BE2C (cell line): ENCODE measurements at places on chromosomes 2 and 18.

GRCh38 chr18:28161608-28162599, 15.0 kb downstream of the CDH2 start:
- DNase-seq = no peak

DNA sequence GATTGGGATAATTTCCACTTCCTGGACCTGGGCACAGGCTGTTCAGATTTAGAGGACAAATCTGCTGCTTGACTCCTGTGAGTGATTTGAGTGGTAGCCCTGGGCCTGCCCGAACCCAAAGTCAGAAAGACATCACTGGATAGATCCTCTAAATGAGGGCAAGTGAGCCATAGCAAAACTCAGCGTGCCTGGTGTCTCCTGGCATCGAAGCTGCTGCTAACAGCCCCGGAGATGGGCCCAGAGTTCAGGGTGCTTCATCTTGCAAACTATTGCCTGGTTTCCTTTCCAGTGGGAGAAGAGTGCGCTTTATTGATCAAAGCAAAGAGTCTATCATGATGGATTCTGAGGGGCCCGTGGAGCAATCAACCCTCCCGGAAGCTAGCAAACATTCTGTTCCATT, 153.1 kb upstream of the KLHL29 start:
- DNase-seq = no peak

DNA sequence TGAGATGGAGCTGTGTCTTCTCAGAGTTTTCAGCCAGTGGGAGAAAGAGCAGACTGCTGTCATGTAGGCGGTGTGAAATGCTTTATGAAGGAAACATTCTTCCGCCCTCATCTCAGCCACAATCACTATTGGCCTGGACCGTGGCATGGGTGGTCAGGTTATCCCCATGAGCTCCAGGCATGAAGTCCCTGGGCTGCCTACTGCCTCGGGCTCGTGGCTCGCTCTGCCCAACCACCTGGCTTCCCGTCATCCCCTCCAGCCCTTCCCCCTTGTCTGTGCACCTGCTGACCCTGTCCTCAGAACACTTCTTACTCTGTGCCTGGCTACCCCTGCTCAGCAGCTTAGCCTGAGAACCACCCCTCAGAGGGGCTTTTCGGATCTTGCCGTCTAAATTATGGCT, 15.5 kb downstream of the COLEC11 start:
- no peak for DNase-seq

GRCh38 chr2:144567745-144568144, 47.8 kb upstream of the ZEB2 start:
- DNase-seq = no peak

DNA sequence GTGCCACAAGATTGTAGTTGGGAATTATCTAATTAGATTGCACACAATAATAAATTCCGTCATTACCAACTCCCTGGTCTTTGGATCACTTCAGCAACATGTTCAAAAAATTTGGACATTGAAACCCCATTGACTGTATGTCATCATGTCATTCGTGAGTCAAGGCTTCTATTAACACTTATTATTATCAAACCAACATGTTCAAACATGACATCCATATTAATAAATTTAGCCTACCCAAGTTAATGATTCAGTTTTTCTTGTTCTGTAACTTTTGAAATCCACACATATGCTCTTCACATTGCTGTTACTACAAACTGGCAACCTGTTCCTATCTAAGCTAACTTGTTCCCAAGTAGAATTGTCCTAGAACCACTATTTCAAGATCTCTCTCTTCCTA, 1142.7 kb upstream of the SLC39A10 start:
- DNase-seq = no peak

DNA sequence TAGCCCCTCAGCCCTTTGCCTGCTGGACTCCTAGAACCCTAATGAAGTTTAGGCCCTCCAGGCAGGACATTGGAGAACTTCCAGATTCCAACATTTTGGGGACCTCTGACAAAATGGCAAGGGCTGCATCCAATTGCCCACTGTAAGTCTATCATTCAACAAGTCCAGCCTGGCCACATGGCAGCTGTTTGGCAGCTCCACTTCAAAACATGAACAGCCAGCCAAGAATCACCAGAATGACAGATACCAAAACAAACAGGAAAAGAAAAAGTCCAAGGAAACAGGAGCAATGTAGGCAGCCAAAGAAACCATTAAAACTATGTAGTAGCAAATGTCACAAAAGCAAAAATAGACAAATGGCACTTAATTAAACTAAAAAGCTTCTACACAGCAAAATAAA, 25.5 kb downstream of the SLC4A5 start:
- DNase-seq = no peak

DNA sequence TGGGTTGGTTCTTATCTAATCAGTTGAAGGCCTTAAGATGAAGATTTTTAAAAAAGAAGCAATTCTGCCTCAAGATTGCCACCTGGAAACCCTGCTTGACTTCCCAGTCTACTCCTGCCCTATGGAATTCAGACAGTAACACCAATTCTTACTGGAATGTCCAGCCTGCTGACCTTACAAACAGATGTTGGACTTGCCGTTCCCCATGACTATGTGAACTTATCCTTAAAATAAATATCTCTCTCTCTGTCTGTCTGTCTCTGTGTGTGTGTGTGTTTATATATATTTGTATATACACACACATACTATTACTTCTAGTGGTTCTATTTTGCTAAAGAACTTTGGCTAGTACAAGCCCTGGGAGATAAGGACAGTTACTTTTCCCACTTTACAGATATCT, 675.3 kb downstream of the SLC4A3 start:
- DNase-seq = no peak

- no peak for DNase-seq
Measured at GRCh38 chr2:102025583-102026267, 34.0 kb downstream of the IL1R2 start.

DNA sequence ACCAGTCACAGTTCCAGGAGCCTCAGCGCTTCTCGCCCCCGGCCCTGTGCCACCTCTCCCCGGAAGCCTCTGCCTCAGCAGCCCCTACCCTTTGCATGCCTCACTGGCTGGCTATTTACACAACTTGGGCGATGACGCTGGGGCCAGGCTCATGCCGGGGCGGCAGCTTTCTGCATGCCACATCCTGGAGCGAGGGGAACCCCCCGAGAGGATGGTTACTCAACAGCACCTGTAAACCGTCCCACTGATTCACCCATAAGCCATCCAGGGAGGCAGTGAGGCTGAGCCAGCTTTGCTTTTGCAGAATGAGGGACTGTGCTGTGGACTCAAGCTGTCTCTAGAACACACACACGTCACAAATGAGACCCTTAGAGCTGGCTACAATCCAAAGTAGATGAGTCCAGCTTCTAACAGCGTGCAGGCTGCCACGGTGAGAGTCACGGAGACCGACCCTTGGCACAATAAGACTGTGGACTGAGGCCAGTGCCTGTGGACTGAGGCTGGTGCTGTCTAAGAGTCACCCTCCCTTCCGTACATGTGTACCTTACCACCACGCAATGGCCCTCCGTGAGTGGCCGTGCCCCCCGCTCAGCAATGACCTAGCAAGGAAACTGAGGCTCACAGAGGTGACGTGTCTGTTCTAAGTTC, 45.6 kb upstream of the ODC1 start:
- no peak for DNase-seq

- DNase-seq = no peak
Measured at GRCh38 chr2:190666895-190667294, 18.0 kb downstream of the NAB1 start.

GRCh38 chr18:62912885-62913284, 197.5 kb downstream of the PHLPP1 start:
- DNase-seq = no peak

- DNase-seq = no peak
Measured at GRCh38 chr2:26696351-26696816, 3.9 kb downstream of the KCNK3 start.

- peak; percentile 83 for DNase-seq
Measured at GRCh38 chr2:237978058-237978712, 11.4 kb downstream of the UBE2F start.

DNA sequence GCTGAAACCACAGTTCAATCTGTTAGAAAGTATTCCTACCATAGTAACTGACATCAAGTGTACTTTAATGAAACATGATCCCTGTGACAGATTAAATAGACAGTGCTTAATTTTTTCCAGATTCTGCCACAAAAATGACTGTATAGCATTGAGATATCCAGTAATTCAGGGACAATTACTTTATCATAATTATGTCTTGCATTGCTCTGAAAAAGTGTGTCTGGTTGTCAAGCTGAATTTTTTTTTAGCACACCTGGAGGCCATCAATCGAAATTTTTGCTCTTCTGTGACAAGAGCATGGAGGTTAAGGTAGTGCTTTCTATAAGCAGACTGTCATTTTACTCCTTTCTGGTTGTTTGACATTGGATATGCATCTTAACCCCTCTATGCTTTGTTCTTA, 1083.8 kb upstream of the NRXN1 start:
- peak; percentile 31 for DNase-seq

GRCh38 chr2:162368494-162368893, 24.6 kb downstream of the GCA start:
- no peak for DNase-seq

GRCh38 chr2:168030862-168031624, 216.4 kb downstream of the STK39 start:
- no peak for DNase-seq

GRCh38 chr2:224357098-224357901, 44.6 kb downstream of the FAM124B start:
- DNase-seq = peak; percentile 51

- no peak for DNase-seq
Measured at GRCh38 chr2:73031725-73032701, 39.5 kb downstream of the SFXN5 start.

GRCh38 chr2:177550264-177551200, 158.0 kb downstream of the AGPS start:
- DNase-seq = no peak

DNA sequence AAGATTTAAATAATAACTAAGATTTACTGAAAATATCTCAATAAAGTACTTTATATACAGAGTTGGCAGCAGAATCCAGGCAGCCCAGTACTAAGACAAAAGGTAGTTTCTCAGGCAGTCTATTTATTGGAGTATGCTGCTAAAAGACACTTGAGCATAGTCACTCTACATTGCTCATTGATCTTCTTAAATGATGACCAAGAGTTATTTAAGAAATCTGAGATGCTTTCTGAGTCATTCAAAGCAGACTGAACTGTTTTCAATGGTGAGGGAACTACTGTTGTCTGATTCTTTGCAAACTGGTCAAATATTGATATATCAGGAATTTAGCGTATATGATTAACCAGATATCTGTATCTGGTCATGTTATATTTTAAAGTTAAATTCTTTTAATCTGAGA, 133.6 kb downstream of the PHLPP1 start:
- no peak for DNase-seq

GRCh38 chr2:33116799-33117198, 170.0 kb downstream of the LTBP1 start:
- DNase-seq = no peak

- DNase-seq = no peak
Measured at GRCh38 chr18:9101730-9102507, 580 bp upstream of the NDUFV2 start.

DNA sequence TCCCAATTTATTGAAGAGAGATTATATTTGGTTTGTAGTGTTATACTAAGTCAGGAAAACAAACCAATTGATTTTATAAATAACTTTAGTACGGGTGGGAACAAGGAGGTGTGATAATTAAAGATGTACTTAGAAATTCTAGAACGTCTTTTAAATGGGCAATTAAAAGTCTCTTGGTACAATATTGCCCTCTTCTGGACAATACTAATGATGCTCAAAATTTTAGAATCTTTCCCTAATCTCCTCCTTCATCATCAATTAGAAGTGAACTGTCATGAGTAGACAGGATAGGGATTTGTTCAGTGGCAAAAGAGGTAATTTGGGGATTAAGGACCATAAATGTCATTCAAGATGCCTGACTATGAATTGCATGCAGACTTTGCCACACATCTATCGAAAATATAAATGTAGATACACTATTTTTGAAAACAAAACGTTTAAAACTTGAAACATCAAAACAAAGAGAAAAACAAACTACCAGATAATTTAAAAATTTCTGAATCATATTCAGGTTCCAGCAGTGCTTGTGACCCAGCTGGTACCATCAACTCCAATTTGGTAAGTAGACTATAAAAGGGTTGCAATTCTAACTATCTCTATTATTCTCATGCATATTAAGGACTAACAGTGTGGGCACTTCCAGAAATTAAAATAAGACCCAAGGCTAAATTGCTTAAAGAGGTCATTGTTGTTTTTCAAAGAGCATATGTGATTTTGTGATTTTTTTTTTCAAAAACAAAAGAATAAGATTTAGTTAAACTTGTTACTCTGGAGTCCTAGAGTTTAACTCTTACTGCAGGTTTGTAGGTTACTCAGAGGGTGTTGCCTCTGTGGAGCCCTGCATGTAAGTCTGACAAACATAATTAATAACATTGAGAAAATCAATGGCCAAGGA, 123.5 kb downstream of the LAMA3 start:
- no peak for DNase-seq

DNA sequence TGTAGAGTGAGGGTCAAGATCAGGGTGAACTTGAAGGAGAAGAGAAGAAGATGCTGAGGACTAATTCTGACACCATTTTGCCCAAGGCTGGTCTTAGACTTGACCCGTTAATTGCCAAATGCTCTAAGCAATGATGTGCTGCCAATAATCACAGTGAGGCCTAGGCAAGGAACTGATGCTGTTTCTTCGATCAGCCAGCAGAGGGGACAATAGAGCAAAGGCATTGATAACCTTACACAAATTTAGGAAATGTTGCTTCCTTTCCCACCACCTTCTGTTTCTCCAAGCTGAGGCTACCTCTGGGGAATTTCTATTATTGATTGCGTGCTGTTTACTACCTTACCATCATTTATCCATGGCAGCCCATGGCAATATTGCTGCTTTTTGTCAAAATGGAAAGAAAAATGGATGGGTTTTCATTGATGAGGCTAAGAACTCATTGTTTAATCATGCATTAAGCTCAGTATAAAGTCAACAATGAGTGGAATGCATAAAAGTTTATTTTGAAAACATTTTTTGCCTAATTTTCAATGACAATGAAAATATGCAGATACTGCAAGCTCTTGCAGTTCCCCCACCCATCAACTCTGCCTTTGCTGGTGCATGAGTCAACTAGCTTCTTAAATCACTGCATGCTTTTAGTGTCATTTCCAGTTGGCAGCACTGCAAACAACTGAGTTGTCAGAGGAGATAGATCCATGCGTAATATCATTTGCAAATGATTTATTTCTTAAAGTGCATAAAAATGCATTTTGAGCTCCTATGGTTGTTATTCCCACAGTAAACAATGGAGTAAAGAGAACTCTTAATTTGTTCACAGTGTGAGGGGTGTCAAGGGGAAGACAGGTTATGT, 116.4 kb upstream of the NYAP2 start:
- peak; percentile 35 for DNase-seq

- DNase-seq = no peak
Measured at GRCh38 chr2:15539999-15540398, 21.1 kb downstream of the NBAS start.

DNA sequence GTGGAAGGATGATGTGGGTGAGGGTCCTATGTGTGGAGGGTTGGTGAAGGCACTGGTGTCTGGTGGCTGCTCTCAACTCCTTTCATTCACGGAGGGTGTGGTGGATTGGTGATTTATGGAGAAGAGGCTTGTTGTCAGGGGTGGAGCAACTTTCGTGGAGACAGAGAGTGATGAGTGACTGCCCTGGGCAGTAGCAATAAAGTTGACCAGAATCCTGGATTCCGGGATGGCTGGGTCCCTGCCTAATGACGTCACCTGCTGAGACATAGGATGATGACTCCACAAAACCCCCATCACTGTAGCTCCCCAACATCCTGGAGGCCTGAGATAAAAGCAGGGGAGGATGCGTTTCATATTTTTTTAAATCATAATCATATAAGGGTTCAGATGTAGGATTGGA, 193.0 kb downstream of the ACKR3 start:
- DNase-seq = no peak
